ENCODE measurements at places on chromosomes 11 and 22. TPM values are rescaled to one million over a fixed set of nuclear protein-coding genes. Genes with fewer than 3 reads are reported as not detected.

Gene HORMAD2
- total RNA-seq, result not detected

Gene BCO2
- 3.8 TPM for total RNA-seq

Gene ABCG4
- not detected for total RNA-seq

Gene SLC29A2
- total RNA-seq, result 17.0 TPM

GRCh38 chr22:37505565-37505964 lies 13.7 kb downstream of the CARD10 start:
- DNase-seq, result no peak
